T-helper 9 cell (primary cell): ENCODE measurements at places on chromosomes 7 and 10.

GRCh38 chr7:71408271-71408670 lies 276.3 kb downstream of the GALNT17 start:
- DNase-seq: no peak

DNA sequence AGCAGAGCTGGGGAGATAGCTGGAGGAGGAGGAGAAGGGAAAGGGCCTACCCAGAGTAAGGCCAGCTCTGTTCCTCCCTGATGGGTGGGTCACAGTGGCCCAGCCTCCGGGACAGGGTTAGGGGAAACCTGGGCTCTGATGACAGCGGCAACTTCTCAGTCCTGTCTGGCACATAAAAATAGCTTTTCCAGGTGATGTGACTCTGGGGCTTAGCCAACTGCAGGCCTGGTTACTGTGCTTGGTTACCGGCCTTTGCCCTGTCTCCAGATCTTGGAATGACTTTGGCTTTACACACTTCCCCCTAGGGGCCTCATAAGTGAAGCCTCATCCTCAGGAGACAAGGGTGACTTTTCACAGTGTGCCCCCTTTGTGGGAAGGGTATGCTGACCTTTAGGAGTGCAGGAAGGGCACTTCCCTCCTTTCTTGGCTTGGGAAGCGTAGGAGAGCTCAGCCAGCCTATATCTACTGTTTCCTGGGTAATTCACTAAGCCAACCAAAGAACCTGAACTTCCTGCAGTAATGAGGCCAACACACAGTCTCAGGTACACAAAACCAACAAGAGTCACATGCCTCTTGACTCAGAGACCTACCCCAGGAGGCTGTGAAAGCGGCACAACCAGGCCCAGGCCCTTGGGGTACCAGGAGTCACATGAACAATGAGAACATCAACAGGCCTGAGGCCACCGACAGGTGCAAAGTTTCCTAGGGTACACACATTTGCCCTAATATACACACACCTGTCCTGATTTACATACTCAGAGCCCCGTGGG lies 11.7 kb upstream of the HILPDA start:
- no peak for DNase-seq

- no peak for DNase-seq
Observed at GRCh38 chr10:36114913-36115312, 472.8 kb upstream of the FZD8 start.

- DNase-seq: no peak
Observed at GRCh38 chr10:14407567-14407966, 76.8 kb upstream of the FRMD4A start.

GRCh38 chr7:67489881-67490280 lies 493.2 kb downstream of the TYW1 start:
- no peak for DNase-seq
